Posterior vena cava (tissue), 2 donors: ENCODE measurements at places on chromosomes 7 and 10. TPM values are rescaled to one million over a fixed set of nuclear protein-coding genes. Genes with fewer than 3 reads are reported as not detected.

GRCh38 chr10:16867556-16867955 lies 50.3 kb upstream of the RSU1 start:
- DNase-seq, result no peak

GRCh38 chr10:85638797-85639196 lies 727.8 kb downstream of the GRID1 start:
- no peak for DNase-seq

The FAM20C gene
- 74.3 TPM for total RNA-seq

DNA sequence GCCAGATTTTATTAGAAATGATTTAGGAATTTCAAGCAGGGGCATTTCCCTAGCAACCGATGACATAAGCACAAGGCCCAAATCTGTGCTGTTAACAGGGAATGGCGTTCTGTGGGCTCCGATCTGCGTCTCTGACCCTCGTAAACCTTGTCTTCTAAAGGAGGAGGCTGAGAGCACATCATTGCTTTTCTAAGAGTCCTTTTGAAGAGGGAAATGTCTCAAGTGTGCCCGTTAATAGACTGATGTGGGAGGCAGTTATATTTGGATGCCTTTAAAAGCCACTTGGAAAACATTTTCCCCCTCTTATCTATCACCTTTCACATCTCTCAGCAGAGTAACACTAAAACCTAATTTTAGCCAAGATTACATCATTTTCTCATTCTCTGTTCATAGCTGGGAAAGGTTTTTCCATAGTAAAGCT lies 424.1 kb upstream of the GALNT17 start:
- no peak for DNase-seq

GRCh38 chr10:114678820-114679219 lies 20.7 kb upstream of the ABLIM1 start:
- DNase-seq, result no peak
